GM03348 (cell line): ENCODE measurements at places on chromosomes 11 and 22.

DNA sequence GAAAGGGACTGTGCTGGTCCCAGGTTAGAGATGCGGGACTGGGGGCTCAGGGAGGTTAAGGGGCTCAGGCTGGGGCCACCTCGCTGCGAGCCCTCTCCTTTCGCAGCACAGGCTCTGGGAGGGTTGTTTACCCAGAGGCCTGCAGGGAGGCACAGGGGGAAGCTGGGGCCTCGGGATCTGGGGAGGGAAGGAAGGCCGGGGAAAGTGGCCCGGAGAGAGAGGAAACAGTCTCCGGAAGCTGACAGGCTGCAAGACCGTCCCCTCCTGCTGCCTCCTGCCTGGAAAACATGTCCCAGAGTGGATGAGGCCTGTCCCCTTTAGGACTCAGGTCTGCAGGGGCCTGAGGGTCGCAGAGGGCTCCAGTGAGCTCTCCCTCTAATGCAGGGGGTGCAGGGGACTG is 45.4 kb downstream of the MYO7A start:
- no peak for DNase-seq

DNA sequence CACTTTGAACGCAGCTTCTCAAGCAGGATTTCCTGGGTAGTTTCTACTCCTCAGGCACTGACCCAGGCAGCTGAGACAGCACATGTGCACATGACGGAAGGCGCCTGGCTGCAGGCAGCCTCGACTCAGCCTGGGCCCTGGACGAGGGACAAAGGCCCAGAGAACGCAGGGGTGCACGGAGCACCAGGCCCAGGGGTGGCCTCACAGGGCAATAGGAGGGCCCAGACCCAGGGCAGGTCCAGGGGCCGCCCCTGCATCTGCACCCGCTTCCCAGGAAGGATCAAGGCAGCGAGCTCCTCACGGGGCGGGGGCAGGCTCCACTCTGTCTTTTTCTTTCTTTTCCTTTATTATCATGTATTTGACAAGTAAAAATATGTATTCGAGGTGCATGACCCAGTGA is 208.4 kb downstream of the BRD1 start:
- DNase-seq, result no peak

- DNase-seq, result peak; percentile 2
These were observed 5.0 kb downstream of the ASCL2 start for GRCh38 chr11:2265396-2265795.

DNA sequence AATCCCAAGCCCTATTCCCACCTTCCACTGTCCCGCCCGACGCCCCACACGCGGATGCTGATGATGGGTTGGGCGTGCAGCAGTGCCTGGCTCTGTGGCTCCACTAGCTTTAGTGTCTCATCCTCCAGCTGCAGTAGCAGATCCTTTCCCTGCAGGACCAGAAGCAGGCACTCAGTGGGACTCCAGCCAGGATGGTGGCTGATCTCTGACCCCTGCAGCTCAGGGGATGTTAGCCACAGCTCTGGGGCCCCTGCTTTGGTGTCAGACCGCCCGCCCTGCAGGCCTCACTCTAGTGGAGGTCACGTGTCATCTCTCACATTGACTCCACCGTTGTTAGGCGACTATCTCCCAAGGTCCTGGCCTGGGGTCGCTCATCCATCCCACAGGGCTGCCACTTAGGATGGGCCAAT is 11.8 kb downstream of the SMPD1 start:
- no peak for DNase-seq

- DNase-seq, result no peak
These were observed at the start of gene PLAAT5 for GRCh38 chr11:63490551-63491239. PLAAT5 (minus strand) TSS chr11:63491167; CDS start chr11:63491034, 133 bp downstream.

DNA sequence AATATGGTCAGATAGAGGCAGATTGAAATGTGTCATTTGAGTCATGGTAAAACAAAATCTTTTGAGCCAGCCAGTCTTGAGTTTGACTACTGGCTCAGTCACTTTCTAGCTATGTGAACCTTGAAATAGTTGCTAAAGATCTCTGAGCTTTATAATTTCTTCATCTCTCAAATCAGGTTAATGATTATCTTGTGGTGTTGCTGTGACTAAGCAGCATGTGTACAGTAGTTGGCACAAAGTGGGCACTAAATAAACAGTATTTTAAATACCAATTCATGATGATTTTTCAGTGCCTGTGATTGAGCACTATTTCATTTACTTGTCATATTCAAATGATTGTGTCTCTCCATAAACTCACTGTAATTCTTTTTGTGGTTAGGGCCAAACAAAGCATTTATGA is 70.8 kb downstream of the RAB38 start:
- DNase-seq, result no peak

- DNase-seq, result no peak
These were observed 1402.6 kb upstream of the TENM4 start for GRCh38 chr11:80843266-80843974.
